SW 1271 (cell line): ENCODE measurements at places on chromosomes 1 and 21.

- no peak for DNase-seq
Measured at GRCh38 chr1:2628191-2628932, 4.5 kb downstream of the MMEL1 start.

GRCh38 chr1:41884256-41885230, 34.2 kb downstream of the HIVEP3 start:
- no peak for DNase-seq

GRCh38 chr1:240005997-240006650, 85.6 kb upstream of the FMN2 start:
- DNase-seq, result no peak

- no peak for DNase-seq
Measured at GRCh38 chr1:5151511-5151910, 497.1 kb downstream of the AJAP1 start.

GRCh38 chr21:14493731-14494130, 52.4 kb downstream of the SAMSN1 start:
- DNase-seq, result no peak
